Activated T-helper 1 cell treated with Interleukin-2 at 50 U/mL for 16 hours (primary cell): ENCODE measurements at places on chromosomes 2 and 18.

GRCh38 chr2:138474100-138474825 is 27.3 kb upstream of the SPOPL start:
- DNase-seq = no peak

- no peak for DNase-seq
These were observed 222.0 kb downstream of the LDLRAD4 start for GRCh38 chr18:13440277-13441248.

DNA sequence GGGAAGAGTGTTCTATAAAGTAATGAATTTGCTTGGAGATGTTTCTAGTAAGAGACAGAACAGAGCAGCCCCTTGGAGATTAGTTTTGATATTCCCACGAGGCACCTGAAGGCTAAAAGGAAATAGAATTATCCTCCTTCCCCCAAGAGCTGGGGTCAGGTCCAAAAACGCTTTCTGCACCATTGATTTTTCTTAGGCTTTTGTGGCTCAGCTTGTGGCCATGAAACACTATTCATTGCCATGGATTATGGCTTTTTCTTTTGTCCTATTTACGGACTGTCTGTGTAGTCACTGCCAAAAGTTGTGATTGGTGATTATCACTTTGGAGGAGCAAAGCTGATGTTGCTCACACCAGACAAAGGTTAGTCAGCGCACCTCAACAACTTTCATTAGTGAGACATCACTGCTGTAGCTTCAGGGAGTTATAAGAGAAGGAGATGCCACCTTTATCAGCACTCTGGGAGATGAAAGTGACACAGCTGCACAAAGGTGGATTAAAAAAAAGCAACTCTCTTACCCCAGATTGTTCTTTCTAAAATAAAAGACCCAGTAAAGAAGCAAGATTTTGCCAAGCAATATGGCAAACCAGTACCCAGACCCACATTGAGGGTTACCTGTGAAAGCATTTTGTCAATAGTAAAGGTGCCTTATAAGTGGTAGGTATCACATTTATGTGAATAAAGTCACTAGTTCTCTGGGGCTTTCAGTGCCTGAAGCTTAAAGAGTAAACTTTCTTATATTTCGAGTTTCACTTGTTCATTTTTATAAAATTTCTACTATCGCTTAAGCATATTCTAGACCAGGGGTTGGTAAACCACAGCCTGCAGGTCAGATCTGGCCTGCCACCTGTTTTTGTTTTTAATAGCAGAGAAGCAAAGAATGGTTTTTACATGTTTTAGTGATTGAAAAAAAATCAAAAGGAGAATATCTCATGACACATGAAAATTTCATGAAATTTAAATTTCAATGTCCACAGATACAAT is 10.6 kb downstream of the CXCR4 start:
- no peak for DNase-seq

- no peak for DNase-seq
These were observed 16.3 kb downstream of the SNED1 start for GRCh38 chr2:241014764-241015163.

GRCh38 chr18:74456349-74457042 is 612 bp downstream of the DIPK1C start:
- DNase-seq = no peak

GRCh38 chr18:76503649-76504386 is 8.8 kb upstream of the ZNF516 start:
- no peak for DNase-seq

DNA sequence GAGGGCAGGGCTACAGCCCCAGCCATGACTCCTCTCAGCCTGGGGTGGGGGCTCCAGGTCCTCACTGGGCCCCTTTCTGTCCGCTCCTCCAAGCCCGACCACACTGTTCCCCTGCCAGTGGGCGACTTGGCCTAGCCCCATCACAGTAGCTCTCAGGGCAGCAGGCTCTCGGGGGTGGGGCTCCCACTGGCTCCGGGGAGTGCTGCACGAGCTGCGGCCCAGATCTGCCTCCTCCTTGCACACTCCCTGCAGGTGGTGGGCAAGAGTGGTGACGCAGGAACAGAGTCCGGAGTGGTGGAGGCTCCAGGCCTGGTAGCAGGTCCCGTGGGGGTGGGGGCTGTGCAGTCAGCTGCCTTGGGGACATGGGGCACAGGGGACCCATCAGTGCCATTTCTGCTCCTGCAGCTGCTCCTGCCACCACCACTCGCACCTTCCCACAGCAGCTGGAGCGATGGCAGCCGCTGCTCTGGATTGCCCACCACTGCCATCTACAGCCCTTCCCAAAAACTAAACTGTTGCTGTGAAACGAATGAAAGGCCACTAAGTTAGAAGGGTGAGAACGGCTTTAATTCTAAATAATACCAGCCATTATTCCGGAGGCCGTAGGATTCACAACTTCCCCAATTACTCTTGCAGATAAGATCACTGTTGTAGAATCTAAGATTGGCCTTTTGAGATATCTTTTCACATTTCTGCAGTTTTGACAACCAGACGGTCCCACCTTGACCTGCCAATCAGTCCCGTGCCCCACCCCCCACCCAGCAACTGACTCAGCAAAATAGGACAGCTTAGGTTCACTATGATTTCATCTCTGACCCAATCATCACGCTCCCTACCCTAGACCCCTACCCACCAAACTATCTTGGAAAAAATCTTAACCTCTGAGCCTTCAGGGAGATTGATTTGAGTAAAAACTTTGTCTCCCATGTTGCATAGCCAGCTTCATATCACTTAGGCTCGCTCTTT is 530.2 kb downstream of the DCC start:
- no peak for DNase-seq

GRCh38 chr2:112588611-112589045 is 4.2 kb downstream of the CHCHD5 start:
- no peak for DNase-seq
